GOT3 (cell line): ENCODE measurements at places on chromosomes 16 and 17.

DNA sequence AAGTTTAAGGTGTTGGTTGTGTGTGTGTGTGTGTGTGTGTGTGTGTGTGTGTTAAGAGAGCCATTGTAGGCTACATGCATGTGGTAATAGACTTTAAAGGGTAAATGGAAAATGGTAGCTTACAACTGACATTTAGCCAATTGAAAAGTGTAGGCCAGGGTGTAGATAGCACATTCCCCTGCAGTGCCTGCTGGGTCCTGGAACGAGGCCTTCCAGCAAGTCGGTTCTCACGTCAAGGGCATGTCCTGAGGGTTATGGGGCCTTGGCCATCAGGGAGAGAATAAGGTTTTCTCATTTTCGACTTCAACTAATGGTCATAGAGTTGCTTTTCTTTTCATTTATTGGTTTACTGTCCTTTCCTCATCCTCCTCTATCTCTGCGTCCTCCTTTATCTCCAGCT, 65.1 kb downstream of the RPTOR start:
- DNase-seq = no peak

DNA sequence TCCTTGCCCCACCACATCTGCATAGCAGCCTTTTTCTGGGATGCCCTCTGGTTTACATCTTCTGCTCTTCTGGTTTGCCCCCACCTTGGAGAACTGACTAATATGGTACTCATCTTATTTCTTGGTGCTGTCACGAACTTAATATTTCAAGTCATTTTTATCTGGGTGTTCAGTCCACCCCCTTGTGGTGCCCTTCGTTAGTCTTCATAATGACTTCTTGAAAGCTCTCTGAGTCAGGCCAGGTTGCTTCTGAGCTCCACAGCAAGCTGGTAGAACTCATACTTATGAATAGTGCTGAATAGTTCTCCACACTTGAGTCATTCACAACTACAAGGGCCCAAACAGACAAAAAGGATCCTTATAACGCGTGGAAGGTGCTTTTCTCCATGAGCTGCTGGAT, 35.8 kb upstream of the TEKT3 start:
- peak; percentile 19 for DNase-seq

DNA sequence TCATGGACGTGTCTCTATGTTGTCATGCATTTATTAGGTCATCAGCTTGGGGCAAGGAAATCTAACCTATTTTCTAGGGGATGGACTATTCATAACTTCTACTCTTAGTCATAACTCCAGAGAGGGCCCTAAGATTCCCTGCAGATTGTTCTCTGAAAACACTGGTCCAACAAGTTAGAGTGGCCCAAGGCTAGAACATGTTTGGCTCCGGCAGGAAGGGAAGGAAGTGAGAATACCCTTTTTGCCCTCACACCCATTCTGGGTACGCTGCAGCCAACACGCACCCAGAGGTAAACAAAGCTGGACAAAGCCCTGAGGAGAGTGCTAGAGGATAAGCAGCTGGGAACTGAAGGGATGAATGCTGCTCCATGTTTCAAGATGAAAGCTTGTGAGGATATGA, 9.9 kb downstream of the C16orf86 start:
- DNase-seq = no peak

DNA sequence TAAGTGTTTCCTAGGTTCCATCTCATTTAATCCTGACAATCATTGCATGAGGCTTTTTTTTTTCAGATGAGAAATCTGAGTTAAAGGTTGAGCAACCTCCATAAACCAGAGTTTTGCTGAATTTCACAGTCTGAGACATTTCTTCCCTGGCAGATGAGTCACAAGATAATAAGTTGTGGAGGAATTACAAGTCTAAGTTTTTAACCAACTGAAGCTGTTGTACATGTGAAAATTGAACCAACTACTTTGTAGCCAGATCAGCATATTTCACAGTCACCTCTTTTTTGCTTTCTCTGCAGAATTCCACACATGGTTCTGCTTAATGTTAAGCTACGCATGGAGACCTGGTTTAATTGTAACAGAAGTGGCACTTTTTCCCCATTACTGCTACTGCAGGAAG, 765.6 kb downstream of the CDH11 start:
- no peak for DNase-seq

DNA sequence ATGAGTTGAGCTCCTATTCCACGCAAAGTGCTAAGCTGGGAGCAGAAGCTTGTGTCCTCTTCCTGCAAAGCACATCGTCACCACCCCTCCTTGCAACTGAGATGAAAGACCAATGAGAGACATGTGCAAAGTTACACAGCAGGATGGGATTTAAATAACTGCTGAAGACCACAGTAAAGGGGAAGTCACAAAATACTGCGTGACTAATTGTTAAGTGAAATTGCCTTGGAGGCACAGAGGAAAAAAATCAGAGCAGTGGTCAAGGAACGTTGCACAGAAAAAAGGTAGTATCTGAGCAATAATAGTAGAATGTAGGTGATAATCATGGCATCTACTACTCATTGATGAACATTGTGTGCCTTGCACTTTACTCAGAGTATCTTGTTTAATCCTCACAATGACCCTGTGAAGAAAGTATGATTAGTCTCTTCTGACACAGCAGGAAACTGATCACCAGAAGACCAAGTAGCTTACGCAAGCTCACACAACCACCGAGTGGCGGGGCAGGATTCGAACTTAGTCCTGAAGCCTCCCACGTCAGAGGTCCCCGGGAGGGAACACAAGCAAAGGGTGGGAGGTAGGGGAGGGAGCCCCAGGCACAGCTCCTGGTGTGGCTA, 15.4 kb upstream of the MYO18A start:
- no peak for DNase-seq

- DNase-seq = no peak
These were observed 56.8 kb upstream of the ARL4D start for GRCh38 chr17:43341715-43342588.

DNA sequence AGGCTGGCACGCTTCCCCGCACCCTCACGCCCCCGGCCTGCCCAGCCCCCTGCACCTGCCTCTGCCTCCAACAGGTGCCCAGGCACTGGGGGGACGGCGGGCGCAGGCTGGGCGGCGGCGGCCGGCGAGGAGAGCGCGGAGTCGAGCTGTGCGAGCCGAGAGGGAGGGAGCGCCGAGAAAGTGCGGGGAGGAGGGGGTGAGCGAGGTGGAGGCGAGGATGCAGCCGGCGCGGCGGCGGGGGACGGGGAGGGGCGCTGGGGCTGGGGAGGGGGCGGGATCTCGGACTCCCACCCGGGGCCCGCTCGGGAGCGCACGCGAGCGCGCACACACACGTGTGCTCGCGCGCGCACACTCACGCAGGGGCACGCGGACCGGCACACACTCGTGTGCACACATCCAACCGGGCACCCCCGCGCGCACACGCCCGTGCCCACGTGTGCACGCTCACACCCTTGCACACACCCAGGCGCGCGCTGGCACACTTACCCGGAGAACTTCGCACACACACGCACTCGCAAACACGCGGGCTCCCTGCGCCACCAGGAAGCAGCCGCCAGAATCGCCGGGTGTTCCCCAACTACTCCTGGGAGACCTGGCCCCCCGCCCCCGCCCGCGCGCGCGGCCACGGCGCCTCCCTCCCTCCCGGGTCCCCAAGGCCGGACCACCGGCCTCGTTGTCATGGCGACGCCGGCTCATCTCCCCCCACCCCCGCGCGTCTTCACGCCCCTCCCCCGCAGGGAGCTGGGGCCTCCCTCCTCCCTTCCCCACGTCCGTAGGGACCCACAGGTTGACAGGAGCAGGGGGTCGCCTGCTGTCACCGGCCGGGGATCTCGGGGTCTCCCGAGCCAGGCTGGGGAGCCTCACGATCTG, at the start of gene DOC2A:
Gene DOC2A, minus strand, starts transcription at position 184 of the 870 bp plus-strand sequence. CDS start 805 bp downstream, outside the sequence.
- DNase-seq = no peak

DNA sequence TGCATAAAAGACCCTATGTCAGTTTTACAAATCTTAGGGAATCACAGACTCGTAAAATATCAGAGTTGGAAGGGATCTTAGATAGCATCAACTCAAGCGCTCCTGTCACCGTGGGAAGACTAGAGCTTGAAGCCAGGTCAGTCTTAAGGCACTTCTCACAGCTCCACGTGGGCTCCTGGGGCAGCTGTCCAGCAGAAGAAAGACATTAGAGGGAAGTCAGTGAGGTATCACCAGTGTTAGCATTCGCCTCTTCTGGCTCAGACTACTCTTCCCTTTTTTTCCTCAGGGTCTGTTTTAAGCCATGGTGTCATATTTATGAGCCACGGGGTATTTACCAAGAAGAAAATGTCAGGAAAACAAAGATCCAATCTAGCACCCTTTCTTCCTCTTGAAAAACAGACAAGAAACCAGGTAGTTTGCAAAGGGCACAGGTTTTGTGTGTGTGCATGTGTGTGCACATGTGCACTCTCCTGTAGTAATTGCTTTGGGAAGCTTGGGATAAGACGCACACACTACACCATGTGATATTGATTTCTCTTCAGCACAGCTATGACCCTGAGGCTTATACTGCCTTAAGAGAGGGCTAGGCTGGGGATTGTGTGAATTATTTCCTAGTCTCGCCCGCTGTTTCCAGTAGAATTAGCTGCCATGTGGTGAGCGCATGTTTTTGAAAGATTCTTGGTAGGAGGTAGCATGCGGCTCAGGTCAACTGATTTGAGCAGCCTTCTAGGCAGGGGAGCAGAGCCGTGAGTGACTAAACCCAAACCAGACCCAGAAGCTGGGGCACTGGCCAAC, 61.0 kb upstream of the ELAC2 start:
- DNase-seq = no peak

GRCh38 chr16:16067127-16067526, 117.7 kb downstream of the ABCC1 start:
- DNase-seq = no peak

DNA sequence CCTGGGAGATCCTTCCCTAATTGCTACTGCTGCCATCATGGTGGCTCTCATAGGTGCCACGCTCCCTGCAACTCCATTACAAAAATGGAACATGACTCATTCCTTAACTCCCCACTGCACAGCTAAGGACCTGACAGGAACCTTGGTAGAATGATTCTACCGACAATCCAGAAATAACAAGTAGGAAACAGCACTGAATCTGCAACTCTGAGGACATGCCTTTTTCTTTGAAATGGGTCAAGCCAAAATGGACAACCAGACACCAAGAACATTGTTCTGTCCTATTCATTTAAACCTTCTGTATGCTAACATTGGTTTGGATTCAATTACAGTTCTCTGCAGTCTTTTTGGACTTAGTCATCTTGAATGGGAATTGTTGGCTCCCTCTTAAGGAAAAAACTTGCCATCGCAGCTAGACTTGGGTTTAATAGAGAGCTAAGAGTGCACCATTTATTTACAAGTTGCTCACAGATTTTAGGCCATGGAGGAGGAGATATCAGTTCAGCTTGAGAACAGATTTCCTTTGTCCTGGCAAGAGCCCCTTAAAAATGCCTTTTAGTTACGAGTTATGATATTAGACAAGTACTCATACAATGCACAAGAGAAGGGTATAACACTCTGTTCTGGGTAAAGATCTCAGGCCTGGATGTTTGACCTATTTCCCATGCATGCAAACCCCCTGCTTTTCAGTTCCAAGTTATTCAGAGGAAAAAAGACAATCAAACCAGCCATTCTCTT, 20.9 kb upstream of the NSRP1 start:
- DNase-seq = no peak

GRCh38 chr17:5424909-5425308, 4.9 kb downstream of the RPAIN start:
- DNase-seq = no peak

GRCh38 chr17:64133546-64134215, 3.7 kb upstream of the ERN1 start:
- no peak for DNase-seq

GRCh38 chr17:28938552-28938951, 12.8 kb downstream of the PHF12 start:
- DNase-seq = no peak

GRCh38 chr17:66850692-66851091, 15.8 kb downstream of the CACNG5 start:
- no peak for DNase-seq

DNA sequence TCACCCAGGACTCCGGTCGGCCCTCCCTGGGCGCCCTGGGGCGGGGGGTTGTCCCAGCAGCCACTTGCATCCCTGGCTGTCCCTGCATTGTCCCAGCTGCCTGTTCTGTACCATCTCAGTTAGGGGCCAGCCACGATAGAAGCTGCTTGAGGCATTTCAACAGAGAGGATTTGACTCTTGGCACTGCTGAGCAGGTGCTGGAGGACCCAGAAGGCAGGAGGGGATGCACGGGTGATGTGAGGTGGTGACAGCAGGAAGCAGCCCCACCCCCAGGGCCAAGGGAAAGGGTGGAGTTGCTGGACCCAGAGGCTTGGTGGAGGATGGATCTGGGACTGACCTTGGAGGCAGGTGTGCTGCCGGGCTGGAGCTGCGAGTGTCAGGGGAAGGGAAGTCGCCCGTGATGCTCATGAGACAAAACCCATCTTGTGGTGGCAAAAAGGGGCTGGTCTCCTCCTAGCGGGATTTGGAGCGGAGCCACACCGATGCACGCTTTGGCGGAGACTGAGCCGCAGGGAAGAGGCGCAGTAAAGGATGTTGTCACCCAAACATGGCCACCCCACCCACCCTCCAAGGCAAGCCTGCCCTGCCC, 188.0 kb upstream of the GSE1 start:
- DNase-seq = no peak

DNA sequence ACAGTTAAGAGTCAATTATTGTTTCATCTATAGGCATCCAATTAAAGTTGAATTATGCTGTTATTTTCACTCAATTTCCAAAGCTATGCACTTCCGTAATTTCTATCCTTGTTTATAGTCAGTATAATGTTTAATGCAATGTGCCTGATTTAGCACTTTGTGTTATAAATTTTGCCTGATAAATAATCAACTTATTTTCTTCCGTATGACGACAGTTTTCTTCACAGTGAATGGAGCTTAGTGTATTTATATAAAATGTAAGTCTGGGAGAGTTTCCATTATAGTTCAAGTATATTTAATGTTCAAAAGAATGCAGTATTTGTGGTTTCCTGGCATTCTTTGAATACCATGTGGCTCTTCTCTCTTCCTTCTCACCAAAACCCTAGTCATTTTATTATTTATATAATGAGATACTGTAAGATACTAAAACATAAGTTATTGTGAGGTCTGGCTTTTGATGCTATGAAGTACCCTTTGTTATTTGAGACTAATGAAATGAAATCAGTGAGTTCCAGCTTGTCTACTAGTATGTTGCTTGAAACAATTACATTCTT, 240.6 kb downstream of the PRKCA start:
- no peak for DNase-seq

DNA sequence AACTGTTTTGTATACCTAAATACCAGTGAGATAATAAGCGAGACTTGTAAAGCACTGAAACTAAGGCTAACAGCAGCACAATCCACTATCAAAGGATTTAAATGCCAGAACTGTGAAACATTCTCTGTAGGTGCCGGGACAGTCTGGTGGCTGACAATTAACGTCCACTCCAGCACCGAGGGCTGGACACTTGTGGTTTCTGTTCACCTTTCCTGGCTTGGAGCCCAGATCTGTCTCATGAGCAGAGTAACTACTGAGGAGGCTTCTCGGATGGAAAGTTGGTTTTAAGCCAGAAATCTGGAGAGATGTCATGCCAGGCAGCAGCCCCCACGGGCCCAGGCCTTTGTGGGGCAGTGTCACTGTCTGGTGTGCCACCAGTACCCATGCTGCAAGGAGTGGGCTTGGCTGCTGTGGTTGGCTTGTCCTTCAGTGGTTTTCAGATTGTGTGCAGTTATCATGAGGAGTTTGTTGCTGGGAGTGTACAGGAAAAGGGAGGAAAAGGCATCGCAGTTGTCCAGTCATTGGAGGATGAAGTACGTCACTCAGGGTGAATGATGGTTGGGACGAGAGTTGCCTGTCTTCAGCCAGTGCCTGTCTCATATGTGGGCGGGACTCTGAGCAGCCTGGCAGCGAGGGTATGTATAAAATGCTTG, 35.5 kb downstream of the UBN1 start:
- no peak for DNase-seq
